Activated CD8-positive, alpha-beta memory T cell treated with anti-CD3 and anti-CD28 coated beads for 4 hours (primary cell): ENCODE measurements at places on chromosomes 16 and 17.

DNA sequence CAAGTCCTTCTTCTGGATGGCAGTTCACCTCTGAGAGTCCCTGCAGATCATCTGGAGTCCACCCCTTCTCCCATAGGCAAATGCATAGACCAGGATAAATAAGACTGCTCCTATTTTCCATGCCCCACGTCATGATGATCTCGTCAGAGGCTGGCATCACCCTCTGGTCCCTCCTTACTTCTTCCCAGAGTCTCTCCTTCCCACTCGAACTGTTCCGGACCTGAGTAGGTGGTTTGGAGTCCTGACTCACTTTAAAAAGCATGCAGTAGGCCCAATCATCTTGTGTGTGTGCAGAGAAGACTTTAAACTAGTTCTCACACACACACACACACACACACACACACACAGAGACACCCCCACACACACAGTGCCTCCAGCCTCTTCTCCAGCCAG, 72.0 kb downstream of the SOX9 start:
- no peak for DNase-seq

DNA sequence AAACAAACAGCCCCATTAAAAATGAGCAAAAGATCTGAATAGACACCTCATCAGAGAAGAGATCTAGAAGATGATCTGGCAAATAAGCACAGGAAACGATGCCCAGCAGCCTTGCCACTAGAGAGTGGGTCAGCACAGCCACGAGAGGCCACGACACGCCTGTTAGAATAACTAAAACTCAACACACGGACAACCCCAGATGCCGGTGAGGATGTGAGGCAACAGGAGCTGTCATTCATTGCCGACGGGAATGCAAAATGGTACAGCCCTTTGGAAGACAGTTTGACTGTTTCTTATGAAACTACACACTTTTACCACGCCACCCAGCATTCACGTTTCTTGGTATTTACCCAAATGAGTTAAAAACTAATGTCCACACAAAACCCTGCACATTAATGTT, 31.5 kb downstream of the CBFA2T3 start:
- DNase-seq, result no peak

GRCh38 chr17:73998249-73998648, 205.2 kb upstream of the RPL38 start:
- no peak for DNase-seq

DNA sequence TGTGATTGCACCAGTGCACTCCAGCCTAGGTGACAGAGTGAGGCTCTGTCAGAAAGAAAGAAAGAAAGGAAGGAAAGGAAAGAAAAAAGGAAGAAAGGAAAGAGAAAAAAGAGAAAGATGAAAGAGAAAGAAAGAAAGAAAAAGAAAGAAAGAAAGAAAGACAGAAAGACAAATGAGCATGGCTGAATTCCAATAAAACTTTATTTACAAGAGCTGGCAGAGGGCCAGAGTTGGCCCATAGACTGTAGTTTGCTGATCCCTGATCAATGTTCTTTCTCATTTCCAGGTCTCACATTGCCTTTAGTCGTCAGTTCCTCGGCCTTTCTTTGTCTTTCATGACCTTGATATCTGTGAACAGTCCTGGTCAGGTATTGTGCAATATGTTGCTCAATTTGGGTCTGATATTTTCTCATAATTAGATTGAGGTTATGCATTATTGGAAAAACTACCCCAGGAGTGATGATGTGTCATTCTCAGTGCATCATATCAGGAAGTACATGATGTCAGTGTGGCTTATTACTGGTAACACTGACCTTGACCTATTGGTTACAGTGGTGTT, 68.5 kb upstream of the MED9 start:
- DNase-seq, result no peak

GRCh38 chr17:79192503-79193351, 118.1 kb downstream of the ENGASE start:
- no peak for DNase-seq

DNA sequence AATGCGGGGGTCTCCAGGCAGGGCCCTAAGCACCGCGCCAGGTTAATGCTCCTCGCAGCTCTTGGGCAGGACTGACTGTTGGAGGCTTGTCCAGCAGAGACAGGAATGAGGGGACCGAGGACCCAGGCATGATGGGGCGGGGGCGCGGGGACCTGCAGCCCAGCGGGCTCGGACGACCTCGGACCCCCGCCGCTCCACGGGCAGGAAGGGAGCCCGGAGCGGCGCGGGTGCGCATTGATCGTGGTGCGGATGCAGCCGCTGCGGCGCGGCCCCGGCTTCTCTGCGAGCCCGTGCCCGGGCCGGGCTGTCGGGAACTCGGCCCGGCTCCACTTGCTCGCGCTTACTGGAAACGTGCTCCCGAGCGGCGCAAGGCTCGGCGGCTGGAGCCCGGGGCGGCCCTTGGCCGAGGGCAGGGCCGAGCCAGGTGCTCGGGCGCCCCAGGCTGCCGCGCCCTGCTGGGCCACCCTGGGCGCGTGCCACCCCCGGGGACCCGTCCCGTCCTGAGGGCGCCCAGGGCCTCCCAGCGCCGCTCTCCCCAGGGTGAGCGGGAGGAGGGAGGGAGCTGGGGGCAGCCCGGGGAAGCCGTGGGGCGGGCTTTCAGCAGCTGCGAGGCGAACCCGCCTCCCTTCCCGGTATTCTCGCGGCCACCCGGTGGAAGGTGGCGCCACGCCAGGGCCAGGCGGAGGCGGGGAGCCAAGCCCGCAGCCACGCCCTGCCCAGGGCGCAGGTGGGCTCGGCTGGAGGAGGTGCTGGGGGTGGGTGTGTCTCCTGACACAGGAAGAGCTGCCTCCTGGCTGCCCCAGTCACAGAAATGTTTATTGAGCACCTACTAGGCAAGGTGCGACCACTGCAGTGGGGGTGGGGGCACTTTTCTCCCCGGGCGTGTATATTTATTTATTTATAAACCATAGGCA, 45.9 kb downstream of the SOCS3 start:
- DNase-seq, result peak; percentile 52

DNA sequence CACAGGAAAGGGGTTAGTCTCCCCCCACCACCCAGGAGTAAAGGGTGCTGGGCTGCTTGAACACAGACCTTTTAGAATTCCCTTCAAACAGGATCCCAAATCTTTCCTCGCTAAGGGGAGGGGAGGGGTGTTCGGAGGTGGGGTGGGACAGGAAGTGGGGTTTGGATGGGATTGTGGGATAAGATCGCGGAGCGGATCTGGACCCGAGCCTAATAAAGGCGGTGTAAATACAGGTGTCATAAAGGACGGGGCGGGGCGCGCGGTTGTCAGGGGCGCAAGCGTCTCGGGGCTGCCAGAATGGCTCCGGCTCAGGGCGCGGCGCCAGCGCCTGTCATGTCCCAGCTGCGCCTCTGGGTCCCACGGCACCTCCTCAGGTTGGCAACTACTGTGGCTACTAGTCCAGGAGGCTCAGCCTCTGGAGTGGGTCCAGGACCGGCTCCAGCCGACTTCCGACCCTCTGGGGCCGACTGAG, 59.8 kb upstream of the FBXO47 start:
- no peak for DNase-seq

DNA sequence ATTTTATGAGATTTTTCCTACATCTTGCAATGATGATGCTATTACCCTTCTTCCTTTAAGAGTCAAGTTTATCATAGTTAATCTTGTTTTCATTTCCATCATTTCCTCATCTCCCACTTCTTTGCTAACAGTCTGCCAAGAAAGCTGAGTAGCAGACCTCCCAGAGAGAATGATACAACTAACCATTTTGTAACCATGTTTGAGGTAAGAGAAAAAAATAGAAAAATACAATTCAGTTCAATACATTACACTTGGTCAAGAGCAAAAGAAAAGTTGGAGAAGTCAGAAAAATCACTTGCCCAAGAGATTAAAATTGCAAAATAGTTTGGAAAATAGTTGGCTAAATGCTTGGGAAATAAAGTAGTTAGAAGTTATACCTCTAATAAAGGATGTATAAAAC, 154.4 kb downstream of the ABCA8 start:
- no peak for DNase-seq

- no peak for DNase-seq
Observed at GRCh38 chr17:78940258-78940657, 15.1 kb upstream of the TIMP2 start.

GRCh38 chr16:62620275-62620674, 584.0 kb upstream of the CDH8 start:
- no peak for DNase-seq

DNA sequence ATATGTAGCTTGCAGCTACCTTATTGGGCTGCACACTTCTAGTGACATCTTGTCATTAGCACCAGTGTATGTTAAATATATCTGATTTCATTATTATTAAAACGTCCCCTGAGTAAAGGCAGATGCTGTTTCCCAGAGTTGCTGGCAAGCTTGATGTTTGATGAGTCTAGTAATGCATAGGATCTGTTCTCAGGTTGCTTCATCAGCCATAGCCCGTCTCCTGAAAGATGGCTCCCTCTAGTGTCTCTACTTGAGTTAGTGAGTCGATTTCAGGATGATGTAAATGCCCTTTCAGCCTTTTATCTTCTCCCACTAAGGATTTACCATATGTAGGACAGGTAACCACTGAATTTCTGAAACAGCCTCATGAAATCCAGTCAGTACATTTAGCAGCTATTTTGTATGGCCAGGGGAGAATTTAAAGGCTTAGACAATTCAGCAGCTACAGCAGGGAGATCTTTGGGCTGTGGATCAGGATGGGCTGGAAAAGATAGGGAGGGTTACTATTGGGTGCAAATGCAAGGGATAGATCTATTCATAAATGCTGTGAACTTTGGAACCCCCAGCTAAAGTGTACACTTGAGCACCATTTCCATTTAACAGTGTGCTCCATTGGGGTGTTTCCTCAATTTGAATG, 376.3 kb downstream of the CNTNAP4 start:
- DNase-seq, result no peak

- no peak for DNase-seq
Observed at GRCh38 chr17:35283767-35284166, 40.9 kb downstream of the SLFN5 start.

DNA sequence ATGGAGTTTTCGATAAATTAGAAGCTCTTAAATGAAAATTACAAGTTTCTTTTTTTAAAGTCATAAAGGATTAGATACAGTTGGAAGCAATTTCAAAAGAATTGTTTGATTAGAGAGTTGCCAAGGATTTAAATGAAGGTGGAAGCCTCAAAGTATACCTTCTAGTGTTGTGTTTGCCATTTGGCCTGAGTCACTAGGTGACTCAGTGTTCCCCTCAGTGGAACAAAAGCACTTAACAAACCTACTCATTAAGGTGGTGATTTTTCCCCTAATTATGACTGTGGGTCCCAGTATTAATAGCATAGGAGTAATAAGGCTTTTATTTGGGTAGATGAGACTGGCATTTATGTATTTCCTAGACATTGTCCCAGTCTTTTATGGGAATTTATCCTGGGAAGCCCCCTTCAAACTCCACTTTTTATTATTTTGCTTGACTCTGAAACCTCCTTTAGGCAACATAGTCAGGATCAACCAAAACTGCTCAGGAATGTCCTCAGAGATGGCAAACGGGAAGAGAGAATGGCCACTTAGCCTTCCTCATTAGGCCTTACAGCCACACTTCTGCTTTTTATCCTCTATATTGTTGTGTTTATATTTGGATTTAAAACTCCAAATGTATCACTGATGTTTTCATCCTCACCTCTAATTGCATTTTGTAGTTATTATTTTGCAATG, 161.0 kb downstream of the FTO start:
- no peak for DNase-seq

- DNase-seq, result no peak
Observed at GRCh38 chr16:88331989-88332920, 50.5 kb upstream of the ZNF469 start.

DNA sequence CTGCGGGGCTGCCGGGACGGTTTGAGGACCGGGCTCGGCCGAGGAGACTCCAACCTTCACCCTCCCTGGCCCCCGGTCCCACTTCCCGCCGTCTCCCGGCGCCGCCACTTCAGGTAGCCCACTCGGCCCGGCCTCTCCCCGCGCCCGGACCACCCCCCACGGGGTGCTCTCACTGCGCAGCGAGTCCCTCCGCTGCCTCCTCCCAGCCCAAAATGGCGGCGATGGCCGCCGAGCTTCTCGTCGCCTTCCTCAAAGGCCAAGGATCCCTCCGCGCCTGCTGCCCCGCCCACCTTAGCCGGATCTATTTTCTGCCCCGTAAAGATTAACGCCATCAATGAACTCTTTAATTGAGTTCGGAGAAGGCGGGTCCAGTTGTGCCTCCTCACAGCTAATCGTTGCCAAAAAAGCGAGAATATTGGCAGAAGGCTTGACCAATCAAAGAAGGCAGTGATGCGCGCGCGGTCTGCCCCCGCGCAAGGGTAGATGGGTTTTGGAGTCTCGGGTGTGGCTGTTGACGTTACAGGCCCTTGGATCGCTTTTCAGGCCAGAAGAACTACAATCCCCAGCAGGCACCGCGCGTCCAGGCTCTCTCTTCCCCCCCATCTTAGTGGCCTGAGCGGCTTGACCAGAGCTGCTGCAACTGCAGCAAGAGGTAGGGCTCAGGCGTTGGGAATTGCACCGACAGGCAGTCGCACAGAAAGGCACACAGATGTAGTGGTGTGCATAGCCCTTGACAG, at the start of gene HEXIM2:
Gene HEXIM2 (plus strand): TSS at position 588 of the 737 bp plus-strand sequence. CDS start 919 bp downstream, outside the sequence.
- peak; percentile 98 for DNase-seq

GRCh38 chr16:84509032-84509950, 4.8 kb upstream of the MEAK7 start:
- no peak for DNase-seq

GRCh38 chr17:54439816-54440215, 460.8 kb upstream of the TOM1L1 start:
- DNase-seq, result no peak

DNA sequence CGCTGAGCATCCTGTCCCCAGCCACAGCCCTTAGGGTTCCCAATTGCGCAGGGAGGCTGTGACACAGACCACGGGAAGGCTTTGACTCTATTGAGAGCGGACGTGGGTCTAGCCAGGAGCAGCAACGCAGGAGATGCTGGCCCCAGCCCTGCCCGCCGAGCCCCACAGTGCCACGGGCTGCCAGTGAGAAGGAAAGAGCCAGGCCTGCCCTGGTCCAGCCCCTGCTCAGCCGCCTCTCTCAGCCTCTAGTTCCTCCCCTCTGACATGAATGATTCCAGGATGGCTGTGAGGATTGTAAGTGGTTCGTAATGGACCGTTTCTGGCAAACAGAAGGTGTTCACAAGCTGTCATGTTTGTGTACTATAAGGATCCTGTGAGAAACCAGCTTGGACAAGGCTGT, 2.5 kb downstream of the BHLHA9 start:
- no peak for DNase-seq

GRCh38 chr16:50974438-50975036, 176.5 kb downstream of the SALL1 start:
- no peak for DNase-seq

DNA sequence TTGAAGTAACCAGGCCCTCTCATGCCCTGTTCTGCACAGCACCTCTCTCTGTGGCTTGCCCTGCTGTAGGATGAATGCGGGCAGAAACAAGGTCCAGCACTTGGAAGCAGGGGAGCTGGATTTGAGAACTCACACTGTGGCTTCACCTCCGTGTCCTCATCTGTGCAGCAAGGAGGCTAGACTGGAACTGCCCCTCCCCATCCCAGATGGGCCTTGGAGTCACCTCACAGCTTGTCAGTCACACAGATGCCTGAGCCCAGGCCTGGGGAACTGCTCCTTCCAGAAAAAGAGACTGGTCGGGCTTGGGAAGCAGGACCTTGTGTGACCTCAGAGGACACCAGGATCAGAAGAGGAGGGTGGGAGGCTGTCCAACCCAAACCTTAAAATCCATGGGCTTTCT, 180.8 kb downstream of the CCT6B start:
- DNase-seq, result no peak
